ENCODE measurements at places on chromosomes 11 and 22. TPM values are rescaled to one million over a fixed set of nuclear protein-coding genes. Genes with fewer than 3 reads are reported as not detected.

DNA sequence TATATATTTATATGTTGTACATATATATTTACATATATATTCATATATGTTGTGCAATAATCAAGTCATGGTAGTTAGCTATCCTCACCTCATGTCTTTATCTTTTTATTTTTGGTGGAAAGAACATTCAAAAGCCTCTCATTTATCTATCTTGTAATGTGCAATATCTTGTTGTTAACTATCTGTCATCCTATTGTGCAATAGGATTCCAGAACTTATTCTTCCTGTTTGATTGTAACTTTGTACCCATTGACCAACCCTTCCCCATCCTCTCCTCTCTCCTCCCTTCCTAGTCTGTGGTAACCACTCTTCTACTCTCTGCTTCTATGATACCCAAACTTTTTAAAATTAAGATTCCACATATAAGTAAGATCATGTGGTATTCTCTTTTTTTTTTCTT, 115.6 kb upstream of the PDGFD start:
- DNase-seq, result no peak

DNA sequence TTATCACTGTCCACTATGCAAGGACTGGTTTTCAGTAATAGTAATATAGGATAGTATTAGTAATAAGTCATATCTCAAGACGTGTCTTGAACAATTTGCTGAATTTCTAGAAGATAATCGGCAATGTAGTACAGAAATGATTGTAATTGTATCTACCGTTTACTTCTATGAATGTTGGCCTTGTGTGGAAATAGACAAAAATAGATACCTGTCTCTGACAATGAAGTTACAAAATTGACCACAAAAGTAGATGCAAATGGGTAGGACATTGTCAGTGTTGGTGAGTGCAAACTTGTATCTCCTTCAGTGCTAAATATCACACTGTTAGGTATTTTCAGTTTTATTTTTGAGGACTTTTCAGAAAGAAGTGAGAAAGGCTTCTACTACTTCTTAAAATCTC, 43.1 kb downstream of the SVIP start:
- no peak for DNase-seq

DNA sequence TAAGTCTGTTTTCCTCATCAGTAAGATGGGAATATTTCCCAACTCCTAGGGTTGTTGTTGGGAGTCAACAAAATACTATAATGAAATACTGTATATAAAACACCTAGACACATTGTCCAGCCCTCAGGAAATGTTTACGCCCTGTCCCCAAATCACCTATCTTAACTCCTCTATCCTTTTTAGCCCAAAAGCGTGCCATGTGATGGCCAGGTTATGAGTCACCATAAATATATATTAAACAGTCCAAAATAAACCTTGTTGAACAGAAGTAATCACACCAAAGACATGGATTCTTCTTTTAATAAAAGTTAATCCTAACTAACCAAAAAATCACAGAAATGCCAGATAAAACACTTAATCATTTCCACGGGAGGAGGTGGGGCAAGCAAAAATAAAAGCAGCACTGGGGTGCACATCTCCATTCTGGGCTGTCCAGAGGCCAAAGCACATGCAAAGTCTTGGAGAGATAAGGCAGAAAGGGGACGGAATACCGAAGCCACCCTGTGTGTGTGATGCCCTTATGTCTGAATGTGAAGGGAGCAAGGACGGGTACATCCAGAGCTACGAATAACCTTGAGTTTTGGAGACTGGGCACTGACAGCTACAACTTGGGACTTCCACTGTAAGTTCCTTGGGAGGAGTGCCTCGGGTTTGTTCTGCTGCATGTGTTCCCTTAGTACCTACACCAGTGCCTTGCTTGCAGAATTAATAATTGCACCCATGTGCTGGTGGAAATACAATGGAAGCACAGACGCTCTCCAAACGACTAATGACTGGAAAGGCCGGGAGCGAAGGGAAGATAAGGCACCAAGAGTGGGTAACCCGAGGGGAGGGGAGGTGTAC, 1.1 kb downstream of the OSBP start:
- no peak for DNase-seq

DNA sequence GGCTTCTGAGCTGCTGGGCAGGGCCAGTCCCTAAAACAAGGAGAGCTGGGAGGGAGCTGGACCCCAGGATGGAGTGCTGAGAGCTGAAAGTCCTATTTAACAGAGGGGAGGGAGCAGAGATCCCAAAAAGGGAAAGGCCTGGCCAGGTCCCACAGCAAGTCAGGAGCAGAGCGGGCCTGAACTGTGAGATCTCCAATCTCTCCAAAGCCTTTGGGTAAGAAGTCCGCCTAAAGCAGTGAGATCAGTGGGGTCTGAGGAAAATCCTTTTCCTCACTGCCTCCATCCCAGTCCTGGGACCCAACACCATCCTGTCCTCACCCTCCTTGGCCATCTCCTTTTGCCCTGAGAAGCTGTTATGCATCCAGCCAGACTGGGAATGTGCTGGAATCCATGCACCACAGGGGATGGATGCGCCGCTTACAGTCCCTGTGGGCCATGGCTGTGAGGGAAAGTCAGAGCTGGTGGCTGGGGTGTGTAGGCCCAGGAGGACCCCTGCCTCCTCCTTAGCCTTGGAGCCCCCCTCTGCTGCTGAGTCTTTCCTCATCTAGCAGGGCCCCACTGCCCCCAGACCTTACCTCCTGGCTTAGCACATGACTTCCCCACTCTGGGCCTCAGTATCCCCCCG, 8.6 kb downstream of the LRRC75B start:
- DNase-seq, result no peak

GRCh38 chr11:35033011-35033410, 106.0 kb upstream of the CD44 start:
- no peak for DNase-seq

DNA sequence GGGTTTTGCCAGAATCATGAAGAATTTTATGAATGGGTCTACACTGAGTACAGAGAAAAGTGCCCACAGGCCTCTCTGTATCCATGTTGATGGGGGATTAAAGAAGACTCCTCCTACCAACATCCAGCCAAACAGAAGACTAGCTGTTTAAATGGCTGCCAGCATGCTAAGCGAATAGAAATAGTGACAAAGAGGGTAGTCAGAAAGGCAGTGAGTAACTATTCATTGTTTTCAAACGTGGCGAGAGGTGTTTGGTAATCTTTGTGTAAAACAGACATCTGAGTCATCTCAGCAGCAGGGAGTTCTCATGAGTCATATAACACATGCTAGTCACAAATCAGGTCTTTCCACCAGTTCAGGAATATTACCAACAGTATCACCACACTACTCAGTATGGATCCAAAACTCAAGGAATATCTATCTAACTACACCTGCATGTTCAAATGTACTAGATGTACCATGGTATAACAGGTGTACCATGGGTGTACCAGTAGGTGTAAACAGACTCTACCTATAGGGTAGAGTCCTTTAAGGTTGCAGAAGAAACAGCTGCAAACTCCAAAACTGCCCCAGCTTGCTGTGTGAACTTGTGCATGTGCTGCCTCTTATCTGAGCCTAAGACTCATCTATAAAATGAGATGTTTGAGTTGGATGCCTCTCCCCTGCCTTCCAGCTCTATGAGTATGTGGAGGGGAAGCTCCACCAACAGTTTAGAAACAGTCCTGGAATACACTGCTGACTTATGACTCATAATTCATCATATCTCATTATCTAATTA, 82.0 kb downstream of the SLC1A2 start:
- DNase-seq, result no peak

GAB4 gene
- total RNA-seq, result not detected

C2CD2L gene
- total RNA-seq, result 6.2 TPM

- DNase-seq, result no peak
Measured at GRCh38 chr22:49690454-49690853, 137.2 kb downstream of the BRD1 start.

IFITM10 gene
- total RNA-seq, result 4.5 TPM

CAVIN3 gene
- 2.7 TPM for total RNA-seq

OR4A5 gene
- total RNA-seq, result not detected

DNA sequence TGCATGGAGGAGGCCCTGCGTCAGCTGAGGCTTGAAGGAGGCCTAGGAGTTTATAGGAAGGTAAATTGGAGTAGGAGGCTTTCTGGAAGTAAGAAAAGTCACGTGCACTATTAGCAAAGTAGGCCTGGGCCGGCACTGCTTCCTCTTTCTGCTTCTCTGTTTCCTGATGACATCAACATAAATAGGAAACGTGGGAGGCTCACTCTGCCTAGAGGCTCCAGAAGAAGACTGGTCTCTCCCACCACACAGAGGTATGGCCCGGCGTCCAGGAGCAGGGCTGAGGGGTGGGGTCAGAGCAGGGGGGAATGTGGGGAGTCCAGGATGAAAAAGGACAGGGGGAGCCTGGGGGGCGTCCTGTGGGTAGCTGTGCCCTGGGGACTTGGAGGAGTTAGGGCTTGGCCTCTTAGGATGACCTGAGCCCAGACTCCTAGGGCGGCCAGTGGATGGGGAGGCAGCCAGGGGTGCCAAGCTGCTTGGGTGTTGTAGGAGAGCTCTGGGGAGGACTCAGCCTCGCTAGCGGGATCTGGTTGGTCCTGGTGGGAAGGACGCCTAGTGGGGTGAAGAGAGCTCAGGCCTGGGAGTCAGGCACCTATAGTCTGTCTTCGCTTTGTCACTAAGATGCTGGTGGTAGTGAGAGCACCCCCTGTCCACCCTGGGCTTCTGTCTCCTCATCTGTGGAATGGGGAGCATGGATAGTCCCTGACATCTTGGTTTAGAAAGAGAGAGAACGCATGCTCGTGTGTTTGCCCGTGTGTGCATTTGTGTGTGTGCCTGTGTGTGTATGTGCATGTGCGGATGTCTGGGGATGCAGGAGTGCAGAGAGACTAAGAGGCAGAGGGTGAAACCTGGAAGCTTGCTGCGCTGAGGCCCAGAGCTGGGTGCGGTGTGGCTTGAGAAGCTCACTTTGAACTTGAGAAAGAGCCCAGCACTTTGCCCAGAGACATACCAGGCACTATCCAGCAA, at the start of gene CSF2RB:
Gene CSF2RB (plus strand): TSS at position 202 of the 963 bp plus-strand sequence. CDS start 8,580 bp downstream, outside the sequence.
- no peak for DNase-seq

OR2AG2 gene
- 2.3 TPM for total RNA-seq

GRCh38 chr11:123306531-123306930, 111.5 kb upstream of the CLMP start:
- DNase-seq, result no peak

GRCh38 chr11:101453682-101454081, 130.1 kb downstream of the TRPC6 start:
- no peak for DNase-seq

DNA sequence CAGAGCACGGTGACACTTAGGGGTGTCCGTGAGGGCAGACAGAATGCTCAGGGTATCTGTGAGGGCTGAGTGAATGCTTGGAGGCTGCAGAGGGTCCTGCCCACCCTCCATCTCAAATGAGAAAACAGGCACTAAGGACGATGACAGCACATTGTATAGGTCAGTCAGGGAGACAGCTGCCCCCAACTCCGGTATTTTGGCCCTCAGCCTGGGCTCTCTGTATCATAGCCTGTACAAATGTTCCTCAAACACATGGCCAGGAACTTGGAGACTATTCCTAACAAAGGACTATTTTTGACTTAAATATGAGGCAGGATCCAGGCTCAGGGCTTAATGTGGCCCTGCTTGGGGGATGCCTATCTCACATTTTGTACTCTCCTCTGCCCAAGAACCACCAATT, 145.4 kb downstream of the OPCML start:
- no peak for DNase-seq

DNA sequence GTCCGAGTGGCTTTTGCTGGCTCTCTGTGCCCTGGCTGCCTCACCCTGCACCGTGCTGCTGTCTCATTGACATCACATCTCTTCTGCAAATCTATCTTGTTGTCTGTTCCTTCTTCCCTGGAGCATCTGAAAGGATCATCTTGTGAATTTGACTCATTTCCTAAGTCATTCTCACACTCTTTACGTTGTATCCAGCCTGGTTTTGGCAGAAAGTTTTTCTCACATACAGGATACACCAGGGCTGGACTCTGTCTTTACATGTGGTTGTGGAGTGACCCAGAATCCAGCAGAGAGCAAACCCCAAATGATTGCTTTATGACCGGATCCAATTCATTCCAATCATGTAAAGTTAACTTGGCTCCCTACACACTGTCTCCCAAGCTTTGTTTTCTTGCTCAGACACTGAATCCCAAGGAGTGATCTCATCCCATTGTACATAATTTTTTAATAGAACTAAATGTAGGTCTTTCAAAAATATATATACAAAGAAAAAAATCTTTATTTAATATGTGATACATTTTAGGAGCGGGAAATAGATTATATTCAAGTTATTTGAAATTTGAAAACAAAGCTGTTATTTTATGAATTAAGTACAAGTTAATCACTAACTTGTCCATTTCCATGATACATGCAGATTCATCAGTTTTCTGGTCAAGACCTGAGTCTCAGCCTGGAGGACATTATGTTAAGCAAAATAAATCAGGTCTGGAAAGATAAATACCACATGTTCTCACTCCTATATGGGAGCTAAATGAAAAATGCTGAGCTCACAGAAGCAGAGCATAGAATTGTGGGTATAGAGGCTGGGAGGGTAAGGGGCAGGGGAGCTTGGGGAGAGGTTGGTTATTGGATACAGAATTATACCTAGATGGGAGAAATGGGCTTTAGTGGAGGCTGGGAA, 2.9 kb upstream of the RFPL1 start:
- DNase-seq, result no peak

DNA sequence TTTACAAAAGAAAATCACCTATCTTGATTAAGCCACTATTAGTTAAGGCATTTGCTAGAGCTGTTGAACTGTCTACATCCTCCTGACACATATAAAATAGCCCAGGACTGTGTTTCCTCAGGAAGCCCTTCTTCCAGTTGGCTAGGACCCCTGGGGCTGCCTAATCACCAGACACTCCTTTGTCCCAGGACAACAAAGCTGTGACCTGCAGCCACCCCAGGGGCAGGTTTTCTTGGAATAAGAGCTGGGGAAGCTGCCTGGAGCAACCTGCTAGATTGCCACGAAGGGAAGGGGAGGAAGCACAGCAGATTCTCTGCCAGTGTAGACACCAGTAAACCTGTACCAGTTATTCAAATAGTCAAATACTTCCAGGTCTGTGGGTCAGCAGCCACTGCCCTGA, 17.6 kb downstream of the CHST1 start:
- no peak for DNase-seq

- DNase-seq, result no peak
Measured at GRCh38 chr11:46856605-46857343, 10.7 kb upstream of the CKAP5 start.

GNAZ gene
- 51.8 TPM for total RNA-seq

GRCh38 chr22:20881231-20881630, 22.4 kb downstream of the SNAP29 start:
- DNase-seq, result no peak

GRCh38 chr22:23085785-23086184, 15.5 kb downstream of the GNAZ start:
- DNase-seq, result no peak

- no peak for DNase-seq
Measured at GRCh38 chr11:37830529-37830928, 1232.5 kb upstream of the RAG2 start.

DNA sequence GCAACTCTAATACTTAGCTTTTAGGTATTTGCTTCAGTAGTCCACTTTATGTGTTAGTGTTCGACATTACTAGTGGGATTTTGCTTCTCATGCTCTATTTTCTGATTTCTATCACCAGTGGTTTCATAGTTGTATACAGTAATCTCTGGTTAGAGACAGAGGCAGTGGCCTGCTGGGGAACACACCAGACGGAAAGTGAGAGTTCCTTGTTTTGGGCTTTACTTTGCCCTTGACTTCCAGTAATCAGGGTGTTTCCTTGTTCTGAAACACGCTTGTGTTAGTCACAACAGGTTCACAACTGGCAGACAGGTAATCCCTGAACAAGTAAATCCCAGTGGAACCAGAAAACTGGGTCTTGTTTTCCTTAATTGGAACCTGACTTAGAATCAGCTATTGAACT, 56.0 kb downstream of the PACS1 start:
- no peak for DNase-seq

Measured in cerebellum (tissue), 4 donors.